ENCODE measurements at places on chromosomes 6 and 20.

GRCh38 chr6:89862273-89862672 lies 32.0 kb upstream of the GJA10 start:
- DNase-seq, result no peak

DNA sequence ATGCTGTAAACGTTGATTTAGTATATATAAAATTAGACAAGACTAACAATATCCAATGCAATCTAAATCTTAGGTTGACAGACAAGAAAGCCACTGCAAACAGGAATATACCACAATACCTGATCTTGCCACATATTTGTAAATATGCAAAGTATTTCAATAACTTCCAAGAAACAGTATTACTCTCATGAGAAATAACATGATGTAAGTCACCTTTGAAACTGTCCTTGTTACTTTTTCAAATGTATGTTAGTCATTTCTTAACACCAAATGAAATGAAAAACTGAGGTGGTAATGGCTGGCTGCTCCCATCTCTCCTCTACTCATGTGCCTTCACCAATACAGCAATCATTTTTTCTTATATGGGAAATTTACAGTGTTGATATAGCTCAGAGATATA lies 118.7 kb downstream of the ATG5 start:
- no peak for DNase-seq

DNA sequence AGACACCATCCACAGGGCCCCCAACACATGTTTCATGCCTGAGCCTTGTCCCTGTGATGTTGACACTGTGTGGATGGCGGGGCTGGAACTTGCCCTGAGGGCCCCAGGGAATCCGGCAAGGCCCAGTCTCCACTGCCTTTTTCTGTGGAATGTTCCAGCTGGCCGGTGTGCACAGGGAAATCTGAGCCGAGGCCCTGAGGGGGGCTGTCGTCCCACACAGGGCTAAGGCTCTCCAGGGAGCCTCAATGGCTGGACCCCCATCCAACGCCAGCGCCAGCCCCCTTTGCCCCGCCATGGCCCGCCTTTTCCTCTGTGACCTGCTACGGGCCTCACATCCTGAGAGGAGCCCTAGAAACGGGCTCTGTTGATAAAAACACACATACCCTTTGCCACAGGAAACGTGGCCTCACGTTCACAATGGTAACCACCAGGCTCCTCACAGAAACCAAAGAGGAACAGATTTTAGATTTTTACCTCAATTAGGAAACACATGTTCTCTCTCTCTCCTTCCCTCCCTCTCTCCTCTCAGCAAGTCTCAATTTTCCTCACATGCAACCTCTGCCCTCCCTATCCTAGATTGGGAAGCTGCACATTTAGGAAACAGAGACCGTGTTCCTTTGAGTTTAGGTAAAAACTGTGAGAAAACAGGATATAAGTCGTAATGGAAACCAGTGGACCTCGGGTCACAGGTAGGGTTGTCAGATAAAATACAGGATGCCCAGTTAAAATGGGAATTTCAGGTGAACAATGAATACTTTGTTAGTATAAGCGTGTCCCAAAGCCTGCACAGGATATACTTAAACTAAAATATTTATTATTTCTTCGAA lies 13.7 kb upstream of the ZNF831 start:
- no peak for DNase-seq

- no peak for DNase-seq
These were observed 362.4 kb upstream of the RGS17 start for GRCh38 chr6:153493501-153493900.

DNA sequence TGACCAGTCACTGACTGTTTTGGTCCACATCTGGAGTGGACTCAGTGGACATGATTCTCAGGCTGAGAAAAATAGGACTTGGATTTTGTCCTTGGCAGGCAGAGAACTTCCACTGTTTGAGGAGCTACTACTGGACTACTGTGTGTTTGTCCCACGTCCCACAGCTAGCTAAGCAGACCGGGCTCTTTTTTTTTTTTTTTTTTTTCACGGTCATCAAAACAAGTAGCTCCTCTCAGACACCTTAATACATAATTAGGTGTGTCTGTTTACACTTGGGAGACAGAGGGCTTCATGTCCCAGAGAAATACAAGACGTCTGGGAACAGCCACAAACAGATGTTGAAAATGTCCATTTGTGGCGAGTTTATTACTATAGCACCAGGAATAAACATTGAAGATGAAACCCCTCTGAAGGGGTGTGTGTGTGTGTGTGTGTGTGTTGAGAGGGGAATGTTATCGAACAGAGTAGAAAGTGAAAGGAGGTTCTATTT lies 155.0 kb upstream of the SUPT3H start:
- no peak for DNase-seq

GRCh38 chr20:17452441-17452840 lies 78.7 kb downstream of the BFSP1 start:
- DNase-seq, result no peak

DNA sequence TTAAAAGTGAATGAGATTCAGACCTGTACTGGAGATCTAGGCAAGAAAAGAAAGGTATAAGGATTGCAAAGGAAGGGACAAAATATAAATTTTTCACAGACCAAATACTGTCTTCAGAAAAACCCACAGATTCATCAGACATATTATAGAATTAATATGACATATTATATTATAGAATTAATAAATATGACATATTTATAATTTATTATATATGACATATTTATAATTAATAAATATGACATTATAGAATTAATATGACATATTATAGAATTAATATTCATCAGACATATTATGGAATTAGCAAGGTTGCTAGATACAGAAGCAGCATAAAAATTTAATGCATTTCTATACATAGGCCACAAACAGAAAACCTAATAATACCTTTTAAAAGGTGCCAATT lies 44.7 kb upstream of the GNRH2 start:
- no peak for DNase-seq

GRCh38 chr6:12661432-12662089 lies 55.0 kb upstream of the PHACTR1 start:
- DNase-seq, result no peak

DNA sequence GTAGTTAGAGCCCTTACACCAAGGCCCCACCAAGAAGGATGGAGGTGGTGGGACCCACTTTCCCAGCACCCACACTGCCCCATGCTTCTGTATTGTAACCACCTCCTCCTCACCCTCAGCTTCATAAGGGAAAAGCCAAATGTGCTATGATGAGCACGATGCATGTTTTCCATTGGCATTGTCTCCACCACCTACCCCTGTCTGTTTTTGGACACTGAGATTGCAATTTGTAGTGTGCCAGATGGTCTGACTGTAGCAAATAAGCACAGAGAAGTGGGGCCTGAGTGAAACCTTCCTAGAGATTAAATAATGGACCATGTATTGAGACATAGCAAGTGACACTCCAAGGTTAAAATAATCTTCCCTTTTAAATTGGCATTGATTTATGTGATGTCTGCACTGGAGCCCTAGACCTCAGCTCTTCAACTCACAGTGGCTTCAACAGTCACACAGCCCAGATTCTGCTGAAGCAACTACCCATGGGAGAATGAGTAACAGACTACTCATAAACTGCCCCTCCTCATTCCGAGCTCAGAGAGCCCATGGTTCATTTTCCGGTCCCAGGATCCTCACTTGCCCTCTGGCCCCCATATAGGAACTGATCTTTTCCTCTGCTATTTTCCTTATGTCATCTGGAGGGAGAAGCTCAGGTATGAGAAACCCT lies 177.9 kb downstream of the COL9A1 start:
- no peak for DNase-seq

DNA sequence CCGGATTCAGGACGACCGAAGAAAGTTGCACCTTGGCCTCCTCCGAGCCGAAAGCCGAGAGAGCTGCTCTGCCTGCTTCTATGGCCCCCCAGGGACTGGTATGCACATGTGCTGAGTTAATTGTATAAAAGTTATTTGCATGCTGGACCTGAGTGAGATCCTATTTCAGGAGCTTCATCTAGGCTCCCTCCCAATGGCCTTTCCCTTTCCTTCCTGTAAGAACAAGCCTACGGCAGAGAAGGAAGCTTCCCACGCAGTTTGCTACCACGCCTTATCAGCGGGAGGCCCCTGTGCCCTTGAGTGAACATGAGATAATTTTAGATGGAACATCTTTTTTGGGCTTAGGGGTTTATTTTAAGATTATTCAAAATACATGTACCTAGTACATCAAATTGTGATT lies 65.9 kb downstream of the RIN2 start:
- DNase-seq, result no peak

DNA sequence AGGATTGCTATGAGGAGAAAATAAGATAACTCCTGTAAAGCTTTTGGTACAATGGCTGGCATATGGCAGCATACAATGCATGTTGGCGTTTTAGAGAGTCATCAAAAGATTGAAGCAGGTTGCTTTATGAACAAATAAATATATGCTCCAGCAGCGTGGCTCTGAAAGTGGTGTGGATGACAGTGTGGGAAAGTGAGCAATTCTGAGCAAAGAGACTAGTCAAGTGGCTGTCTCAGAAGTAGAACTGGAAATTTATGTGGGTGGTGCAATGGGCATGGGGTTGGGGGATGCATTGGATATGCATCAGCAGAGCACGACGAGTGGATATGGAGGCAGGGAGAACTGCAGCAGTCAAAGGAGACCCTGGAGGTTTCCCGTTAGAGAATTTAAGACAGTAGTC lies 66.2 kb upstream of the PHACTR2 start:
- no peak for DNase-seq

- no peak for DNase-seq
These were observed 99.2 kb downstream of the ATP9A start for GRCh38 chr20:51668947-51669346.

GRCh38 chr20:1685304-1686052 lies 27.9 kb upstream of the SIRPG start:
- DNase-seq, result no peak

DNA sequence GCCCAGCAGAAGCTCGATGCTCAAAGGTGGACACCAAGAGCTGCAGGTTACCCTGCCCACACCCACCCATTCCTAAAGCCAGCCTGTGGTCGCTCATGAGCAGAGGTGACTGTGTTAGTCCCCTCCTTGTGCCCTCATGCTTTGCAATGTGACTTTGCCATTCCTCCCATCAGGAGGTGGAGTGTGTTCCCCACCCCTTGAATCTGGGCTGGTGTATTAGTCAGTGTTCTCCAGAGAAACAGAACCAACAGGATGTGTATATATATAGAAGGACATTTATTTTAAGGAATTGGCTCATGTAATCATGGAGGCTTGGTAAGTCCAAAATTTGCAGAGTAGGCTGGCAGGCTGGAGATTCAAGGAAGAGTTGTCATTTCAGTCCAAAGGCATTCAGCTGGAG lies 54.4 kb upstream of the RNF24 start:
- no peak for DNase-seq

DNA sequence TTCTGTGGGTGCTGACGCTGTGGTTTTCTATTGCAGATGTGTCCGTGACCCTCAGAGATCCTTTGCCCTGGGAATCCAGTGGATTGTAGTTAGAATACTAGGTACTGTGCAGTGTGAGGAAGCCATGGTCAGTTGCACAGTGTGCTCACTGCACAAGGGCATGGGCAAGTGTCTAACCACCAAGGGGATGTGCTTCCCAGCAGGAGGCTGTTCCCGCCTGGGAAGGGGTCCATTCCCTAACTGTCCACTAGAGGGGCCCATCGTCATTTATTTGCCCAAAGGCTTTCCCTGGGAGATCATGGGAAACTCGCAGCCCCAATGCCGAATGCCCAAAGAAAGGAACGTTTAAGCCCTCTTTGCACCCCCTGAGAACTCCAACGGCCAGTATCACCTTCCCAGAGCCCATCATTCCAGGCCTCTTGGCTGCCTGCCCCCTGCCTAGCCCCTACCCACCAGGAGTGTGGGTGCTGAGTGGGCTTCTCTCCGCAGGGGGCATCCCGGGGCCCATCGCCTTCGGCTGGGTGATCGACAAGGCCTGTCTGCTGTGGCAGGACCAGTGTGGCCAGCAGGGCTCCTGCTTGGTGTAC lies 26.2 kb downstream of the SLCO4A1 start:
- peak; percentile 18 for DNase-seq

DNA sequence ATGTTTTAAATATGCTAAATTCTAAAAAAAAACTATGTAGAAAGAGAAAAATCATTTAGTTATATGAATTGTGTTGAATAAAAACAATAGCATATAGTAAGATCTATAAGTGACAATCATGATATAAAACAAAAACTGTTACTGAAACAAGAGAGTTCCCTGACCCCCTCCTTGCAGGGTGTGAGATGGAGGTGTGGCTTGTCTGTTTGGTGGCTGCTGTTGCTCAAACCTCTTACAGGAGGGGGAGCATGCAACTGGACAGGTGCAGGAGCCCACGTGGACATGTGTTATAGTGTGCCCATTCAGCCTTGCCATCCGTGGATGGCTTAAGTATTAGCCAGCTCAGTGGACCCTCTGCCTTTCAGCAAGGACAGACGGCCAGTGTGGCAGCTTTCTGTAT lies 206.7 kb downstream of the MOXD1 start:
- DNase-seq, result no peak

DNA sequence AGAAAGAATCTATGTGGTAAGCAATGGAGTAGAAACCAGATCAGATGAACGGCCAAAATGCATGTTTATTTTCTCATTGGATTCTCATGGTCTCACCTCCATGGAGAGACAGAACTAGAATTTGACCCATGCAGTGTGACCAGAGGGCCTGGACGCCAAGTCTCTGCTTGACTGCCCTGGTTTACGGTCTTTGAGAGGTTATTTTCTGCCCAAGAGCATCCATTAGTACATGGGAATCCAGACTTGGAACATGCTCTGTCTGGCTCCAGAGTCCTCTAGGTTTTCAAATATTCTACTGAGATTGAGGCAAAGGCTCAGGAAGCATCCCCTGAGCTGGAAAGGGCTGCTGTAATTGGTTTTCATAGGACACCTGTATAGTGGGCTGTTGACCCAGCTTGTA lies 45.5 kb upstream of the UST start:
- DNase-seq, result no peak

DNA sequence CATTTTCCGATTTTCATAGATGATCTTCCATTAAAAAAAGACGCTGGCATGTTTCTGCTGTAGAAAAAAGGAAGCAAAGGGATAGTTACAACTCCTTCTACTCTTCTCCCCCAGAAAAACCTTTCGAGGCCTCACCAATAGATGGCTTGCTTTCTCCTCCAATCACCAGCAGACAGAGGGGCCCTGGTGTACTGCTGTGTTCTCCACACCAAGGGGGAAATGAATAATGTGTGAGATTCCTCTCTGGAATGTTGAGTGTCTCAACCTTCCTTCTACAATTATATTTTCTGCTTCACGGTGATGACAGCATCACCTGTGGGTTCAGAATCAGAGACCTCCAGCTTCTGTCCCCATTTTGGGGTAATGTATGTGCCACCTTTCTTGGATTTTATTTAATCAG lies 185.7 kb upstream of the FLRT3 start:
- no peak for DNase-seq

- DNase-seq, result peak; percentile 68
These were observed 4.8 kb upstream of the DDX43 start for GRCh38 chr6:73389854-73390253.

- DNase-seq, result no peak
These were observed 81.7 kb upstream of the PDE10A start for GRCh38 chr6:165744555-165745228.

- DNase-seq, result no peak
These were observed 285.6 kb upstream of the RNF24 start for GRCh38 chr20:4300921-4301320.

GRCh38 chr6:31265926-31266325 lies 6.0 kb downstream of the HLA-C start:
- no peak for DNase-seq
